ENCODE measurements at places on chromosomes 16 and 17.

- DNase-seq, result no peak
Measured at GRCh38 chr16:30551781-30552180, 6.4 kb downstream of the ZNF764 start.

GRCh38 chr17:4579678-4580077 lies 4.7 kb upstream of the SMTNL2 start:
- DNase-seq, result no peak

- no peak for DNase-seq
Measured at GRCh38 chr17:59783221-59784047, 76.0 kb downstream of the VMP1 start.

GRCh38 chr16:21339269-21339641 lies 61.2 kb upstream of the CRYM start:
- no peak for DNase-seq

DNA sequence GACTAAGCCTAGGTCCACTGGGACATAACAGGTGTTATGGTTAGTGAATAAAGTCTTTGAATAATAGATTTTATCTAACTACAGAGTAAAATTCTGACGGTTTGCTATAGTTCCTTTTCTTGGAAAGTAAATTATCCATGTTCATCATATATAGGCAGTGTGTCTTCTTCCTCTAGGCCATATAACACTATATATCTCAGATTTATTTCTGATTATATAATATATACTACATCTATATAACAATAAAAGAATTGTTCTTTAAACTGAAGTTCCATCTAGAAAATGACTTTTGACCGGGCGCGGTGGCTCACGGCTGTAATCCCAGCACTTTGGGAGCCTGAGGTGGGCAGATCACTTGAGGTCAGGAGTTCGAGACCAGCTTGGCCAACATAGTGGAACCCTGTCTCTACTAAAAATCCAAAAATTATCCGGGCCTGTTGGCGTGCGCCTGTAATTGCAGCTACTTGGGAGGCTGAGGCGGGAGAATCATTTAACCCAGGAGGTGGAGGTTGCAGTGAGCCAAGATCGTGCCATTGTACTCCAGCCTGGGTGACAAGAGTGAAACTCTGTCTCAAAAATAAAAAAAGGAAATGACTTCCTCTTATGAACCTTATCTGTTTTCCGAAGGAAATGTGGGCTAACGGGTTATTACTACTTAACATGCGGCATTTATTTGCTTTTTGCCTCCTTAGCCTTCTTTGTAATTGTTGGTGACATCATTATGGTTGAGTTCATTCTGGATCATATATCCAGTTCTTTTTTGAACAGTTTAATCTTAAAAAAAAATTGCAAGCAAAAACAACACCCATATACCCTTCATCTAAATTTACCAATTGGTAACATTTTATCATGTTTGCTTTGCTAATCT lies 29.2 kb downstream of the NOL11 start:
- DNase-seq, result no peak

GRCh38 chr16:58793366-58793765 lies 59.2 kb upstream of the GOT2 start:
- no peak for DNase-seq

GRCh38 chr17:82931699-82932517 lies 92.1 kb upstream of the ZNF750 start:
- peak; percentile 62 for DNase-seq

DNA sequence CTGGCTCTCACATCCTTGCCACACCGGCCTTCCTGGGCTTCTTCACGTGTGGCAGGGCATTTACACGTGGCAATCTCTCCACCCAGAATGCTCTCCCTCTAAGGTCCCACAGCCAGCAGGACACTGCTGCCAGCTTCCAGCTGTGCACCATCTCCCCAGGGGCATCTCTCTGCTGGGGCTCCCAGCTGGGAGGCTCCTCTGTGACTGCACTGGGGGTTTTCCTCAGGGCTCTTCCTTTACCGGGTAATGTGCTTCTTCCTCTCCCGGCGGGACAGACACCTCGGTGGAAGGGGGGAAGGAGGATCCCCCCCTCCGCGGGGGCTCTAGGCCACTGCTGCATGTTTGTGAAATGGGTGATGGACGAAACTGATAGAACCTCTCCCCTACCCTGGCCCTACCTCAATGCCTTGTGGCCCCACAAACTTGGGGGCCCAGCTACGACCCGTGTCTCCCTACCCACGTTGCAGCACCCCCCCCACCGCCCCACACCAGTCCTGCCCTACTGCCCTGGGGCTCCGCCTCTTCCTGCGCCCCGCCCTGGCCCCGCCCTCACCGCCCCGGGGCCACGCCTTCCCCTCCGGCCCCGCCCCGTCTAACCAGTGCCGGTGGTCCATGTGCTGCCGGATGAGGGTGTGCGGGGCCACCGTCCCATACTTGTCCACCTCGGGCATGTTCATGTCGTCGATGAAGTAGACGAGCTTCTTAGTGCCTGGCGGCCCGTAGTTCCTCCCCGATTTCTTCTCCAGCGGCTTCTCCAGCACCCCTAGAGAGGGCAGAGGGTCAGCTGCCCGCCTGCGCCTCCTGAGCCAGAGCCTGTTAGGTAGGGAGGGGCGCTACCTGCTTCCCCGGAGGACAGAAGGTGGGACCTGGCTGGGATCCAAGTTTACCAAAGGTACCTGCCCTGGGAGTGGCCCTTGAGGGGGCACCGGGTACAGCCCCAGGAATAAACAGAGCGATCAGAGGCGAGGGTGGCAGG lies 92.6 kb downstream of the DNAH17 start:
- no peak for DNase-seq

DNA sequence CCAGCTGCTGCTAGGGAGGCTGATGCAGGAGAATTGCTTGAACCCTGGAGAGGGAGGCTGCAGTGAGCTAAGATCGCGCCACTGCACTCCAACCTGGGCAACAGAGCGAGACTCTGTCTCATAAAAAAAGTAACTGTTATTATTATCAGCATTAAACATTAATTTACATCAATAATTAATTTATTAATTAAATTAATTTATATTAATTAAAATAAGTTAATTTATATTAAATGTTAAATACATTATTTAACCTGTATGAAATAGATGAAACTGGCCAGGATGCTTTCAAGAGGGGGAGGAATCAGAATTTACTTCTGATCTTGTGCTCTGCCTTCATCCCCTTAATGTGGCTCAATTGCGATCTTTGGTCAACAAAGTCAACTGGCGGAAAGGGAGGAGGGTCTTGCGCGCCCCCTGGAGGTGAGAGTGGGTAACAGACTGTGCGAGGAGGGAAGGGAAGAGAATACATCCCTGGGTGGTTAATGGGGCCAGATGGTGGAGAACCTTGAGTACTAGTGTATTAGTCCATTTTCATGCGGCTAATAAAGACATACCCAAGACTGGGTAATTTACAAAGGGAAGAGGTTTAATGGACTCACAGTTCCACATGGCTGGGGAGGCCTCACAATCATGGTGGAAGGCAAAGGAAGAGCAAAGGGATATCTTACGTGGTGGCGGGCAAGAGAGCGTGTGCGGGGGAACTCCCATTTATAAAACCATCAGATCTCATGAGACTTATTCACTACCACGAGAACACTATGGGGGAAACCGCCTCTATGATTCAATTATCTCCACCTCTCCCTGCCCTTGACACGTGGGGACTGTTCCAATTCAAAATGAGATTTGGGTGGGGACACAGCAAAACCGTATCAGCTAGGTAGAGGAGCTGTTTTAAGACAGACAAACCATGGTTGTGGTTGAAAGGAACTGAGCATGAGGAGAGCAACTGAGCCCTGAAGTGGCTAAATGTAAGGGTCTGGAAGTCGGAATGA lies 15.7 kb upstream of the CPPED1 start:
- DNase-seq, result no peak

DNA sequence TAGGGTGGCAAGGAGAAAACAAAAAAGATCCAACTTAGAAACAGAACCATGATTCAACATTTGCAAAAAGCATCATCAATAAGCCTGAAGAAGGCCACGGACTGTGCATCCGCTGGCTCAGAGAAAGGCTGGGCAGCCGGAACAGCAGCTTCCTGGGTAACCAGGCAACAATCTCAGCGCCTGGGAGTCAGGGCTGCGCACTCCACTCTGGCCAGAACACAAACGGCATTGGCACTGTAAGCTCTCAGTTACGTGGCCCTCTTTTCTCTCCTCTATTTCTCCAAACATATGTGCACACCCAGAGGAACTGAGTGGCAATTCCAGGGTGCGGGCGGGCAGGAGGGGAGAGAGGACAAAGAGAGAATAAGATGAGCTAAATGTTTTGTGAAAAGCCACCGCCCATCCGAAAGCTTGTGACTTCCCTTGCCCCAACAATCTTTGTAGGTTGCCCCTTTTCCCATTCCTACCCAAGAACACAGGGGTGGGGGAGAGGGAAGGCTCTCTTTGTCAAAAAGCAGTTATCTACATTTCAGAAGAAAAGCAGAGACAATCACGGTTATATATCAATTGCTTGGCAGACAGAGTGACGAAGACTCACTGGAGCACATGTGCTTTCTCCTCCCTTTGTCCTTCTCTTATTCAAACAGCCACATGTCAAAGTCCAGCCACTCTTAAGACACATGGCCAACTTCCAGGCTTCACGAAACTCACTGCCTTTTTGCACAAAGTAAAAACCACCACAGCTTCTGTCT lies 6.6 kb upstream of the GHDC start:
- DNase-seq, result no peak

GRCh38 chr17:76966016-76966415 lies 97.8 kb downstream of the MGAT5B start:
- no peak for DNase-seq

DNA sequence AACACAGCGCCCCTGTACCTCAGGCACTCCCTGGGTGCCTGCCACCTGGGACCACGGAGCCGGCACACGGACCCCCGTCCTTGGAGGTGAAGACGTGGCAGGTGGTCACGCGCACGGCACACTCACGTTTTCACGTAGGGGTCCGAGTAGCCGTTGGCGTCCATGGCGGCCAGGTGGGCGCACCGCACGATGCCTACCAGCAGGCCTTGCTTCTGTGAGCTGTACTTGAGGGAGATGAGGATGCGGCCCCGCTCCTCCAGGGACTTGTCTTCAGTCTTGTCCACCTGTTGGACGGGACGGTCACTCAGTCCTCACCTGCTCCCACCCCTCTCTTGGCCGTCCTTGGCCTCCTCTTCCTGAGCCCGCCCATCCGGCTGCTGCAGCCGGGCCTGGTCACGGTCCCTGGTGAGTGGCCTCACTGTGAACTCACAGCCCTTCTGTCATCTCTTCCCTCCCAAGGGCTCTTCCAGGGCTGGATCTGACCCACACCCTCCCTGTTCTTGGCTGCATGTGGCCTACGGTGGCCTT lies 18.8 kb downstream of the SCGB1C2 start:
- no peak for DNase-seq

- DNase-seq, result no peak
Measured at GRCh38 chr16:73308771-73309170, 260.8 kb upstream of the ZFHX3 start.

DNA sequence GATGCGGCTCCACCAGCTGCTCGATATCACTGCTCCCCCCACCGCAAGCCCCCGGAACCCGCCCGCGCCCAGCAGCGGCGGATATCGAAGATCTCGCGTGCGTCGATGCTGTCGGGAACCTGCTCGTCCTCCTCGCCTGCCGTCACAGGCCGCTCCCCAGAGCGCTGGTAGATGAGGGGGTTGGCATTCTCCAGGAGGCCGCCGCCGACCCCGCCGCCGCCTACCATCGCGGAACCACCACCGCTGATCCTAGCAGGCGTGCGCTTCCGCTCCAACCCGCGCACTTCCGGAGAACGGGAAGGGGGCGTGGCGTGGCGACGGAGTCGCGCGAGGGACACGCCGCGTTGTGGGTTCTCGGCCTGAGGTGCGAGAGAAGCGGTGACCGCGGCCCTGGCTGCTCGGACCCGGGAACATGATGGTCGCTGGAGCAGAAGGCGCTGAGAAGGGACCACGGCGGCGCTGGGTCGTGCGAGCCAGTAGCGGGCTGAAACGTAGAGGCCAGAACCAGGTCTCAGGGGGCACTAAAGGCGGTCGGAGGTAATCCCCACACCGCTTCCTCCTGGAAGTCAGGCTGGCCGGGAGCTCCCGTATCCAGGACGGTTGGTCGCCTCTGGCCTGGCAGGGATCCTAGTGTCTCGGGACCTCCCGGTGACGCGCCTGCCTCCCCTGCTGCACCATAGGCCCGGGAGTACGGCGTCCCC lies at the start of gene CIAO2B:
Gene CIAO2B, minus strand, starts transcription at position 265 of the 701 bp plus-strand sequence. Its CDS starts 38 bp downstream, at position 227.
- no peak for DNase-seq

- no peak for DNase-seq
Measured at GRCh38 chr17:13421581-13422130, 180.1 kb downstream of the HS3ST3A1 start.

DNA sequence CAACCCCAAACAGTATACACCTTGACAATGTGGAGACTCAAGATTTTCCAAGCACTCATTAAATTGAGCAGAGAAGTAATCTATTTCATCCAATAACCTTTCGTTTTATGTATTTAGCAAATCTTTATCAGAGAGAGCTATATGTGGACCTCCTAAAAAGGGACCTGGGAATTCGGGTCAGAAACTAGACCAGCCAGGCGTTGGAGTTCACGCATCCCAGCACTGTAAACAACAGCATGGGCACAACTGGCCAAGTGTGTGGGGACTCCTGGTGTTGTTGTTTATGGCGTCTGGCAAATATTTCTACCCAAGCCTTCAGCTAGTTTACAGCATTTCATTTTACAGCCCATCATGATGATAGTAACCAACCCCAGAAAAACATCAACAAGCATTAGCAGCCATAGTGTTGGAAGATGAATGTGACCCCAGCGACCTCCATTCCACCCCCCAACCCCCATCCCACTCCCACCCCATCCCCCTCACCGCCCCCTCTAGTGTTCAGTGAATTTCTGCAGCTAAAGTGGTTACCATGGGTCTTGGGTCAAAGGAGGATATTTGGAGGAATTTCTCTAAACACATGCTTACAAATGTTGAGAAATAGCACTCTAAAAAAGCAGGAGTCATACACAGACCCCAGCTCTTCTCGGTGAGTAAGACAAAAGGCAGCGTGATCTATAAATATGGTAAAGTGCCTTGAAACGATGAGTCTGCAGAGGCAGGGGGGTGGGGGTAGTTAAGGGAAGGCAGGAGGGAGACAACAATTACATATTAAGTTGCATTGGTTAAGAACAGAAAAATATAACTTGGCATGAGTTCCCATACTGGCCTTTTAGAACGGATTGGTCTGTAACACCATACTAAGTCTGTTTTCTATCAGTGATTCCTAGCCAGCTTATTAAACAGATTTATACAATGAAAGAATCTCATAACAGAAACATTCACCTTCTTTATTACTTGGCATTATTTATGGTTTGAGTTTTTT lies 91.4 kb upstream of the TBX2 start:
- DNase-seq, result no peak

- DNase-seq, result no peak
Measured at GRCh38 chr17:46031440-46031839, 32.4 kb downstream of the STH start.

DNA sequence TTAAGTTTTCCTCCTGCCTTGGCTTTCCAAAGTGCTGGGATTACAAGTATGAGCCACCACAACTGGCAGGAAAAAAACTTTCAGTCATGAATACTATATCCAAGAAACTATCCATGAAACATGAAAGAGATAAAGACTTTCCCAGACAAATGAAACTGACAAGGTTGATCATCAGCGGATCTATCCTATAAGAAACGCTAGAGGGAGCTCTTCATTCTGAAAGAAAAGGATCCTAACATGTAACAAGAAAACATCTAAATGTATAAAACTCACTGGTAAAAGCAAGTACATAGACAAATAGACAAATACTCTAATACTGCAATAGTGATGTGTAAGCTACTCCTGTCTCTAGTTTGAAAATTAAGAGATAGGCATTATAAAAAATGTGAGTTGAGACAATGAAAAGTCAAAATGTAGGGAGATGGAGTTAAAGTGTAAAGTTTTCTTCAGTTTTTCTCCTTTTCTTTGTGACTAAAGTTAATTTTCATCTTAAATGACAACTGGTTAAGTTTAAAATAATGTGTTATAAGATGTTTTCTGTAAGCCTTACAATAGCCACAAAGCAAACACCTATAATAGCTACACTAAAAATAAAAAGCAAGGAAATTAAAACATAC lies 79.6 kb upstream of the TEKT1 start:
- no peak for DNase-seq
